GM04503 (cell line): ENCODE measurements at places on chromosomes 1 and 21.

- no peak for DNase-seq
Observed at GRCh38 chr1:9438431-9439073, 100.7 kb upstream of the SLC25A33 start.

DNA sequence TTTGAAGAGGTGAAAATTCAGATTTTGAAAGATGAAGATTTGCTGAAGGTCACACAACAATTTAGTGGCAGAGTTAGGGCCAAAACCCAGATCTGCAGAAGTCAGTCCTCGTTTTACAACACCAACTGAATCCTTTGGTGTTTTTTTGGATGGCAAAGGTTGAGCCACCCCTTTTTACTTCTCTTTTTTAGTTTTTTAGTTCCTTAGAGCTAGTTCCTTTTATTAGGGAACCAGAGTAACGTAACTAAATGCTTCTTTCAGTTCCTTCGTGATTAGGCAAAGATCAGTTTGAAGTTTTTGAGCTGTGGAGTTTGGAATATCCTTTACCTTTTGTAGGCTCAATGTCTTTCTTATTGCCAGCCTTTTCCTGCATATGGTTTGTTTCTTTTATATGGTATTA is 67.9 kb upstream of the ARID1A start:
- no peak for DNase-seq

- DNase-seq, result no peak
Observed at GRCh38 chr1:98849969-98850636, 154.6 kb downstream of the PLPPR5 start.

- no peak for DNase-seq
Observed at GRCh38 chr1:154866257-154867063, 3.6 kb downstream of the KCNN3 start.

DNA sequence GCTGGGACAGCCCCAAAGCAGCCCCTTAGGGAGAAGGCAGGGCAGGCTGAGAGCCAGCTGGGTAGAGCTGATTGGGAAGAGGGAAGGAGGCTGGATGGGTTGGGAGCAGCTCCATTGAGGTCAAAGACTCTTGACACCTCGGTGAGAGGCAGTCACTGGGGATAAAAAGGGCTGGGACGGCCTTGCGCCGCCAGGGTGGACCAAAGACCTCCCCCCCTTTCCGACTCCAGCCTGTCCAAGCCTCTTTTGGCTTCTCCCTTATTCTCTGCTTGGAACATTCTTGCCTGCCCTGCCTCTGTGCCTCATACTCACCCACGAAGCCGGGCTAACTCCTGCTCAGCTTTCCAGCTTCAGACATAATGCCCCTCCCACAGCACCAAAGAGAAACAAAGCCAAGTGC is 51.1 kb downstream of the LRRC38 start:
- DNase-seq, result no peak

GRCh38 chr1:217063172-217063908 is 340.1 kb upstream of the ESRRG start:
- no peak for DNase-seq

GRCh38 chr21:29233611-29234540 is 64.8 kb upstream of the BACH1 start:
- DNase-seq, result no peak

GRCh38 chr1:62238507-62238906 is 43.9 kb downstream of the L1TD1 start:
- no peak for DNase-seq

GRCh38 chr1:25343872-25344271 is 5.7 kb downstream of the TMEM50A start:
- DNase-seq, result peak; percentile 83

GRCh38 chr1:46554236-46554596 is 2.8 kb upstream of the KNCN start:
- no peak for DNase-seq
